ENCODE measurements at places on chromosomes 5 and 9.

DNA sequence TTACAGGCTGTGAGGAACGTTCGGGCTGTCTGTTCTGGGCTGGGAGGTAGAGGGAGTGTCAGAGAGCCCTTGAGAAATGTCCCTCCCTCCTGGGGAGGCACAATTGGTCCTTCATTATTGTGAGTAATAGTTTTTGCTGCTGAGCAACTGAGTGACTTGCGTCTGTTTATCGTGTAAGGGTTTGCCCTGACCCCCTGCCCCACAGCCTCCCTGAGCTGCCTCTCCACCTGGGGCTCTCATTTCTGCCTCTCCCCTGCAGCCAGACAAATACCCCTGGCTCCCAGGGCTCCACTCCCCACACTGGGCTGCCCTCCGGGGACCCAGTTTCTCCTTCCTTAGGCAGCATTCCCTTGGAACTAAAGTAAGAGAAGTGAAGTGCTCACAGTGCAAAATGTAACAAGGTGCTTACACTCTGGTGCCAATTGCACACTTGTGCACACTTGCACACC lies 174.9 kb upstream of the MVB12B start:
- DNase-seq: no peak

DNA sequence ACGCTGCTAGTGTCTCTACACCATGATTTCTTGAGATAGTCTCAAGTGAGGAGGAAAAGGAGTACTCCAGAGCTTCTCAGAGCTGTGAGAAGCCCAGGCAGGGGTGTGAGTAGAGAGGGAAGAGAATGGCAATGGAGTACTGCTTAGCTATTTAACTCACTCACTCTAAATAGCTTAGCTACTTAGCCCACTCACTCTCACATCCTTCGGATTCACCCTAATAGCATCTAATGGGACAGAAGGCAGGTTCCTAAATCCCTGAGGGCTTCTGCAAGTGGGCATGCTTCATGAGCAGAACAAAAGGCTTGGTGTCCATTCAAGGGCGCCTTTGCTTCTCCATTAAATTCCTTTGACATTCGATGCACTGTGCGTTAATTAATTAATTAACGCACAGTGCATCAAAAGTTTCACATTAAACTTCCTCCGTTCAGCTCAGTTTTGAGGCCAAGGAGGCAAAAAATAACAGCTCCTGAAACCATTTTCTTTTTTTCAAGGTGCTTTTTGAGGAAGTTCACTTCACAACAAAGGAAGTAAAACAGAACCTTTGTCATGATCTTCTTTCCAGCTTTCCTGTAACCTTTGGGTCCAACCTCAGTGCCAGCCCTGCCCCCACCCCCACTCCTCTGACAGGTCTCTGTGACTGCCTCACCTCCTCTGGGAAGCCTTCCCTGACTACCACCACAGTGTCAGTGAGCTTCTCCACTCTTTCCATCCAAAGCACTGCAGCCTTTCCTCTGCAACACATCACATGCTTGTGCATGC lies 294.0 kb downstream of the SEC61B start:
- no peak for DNase-seq

DNA sequence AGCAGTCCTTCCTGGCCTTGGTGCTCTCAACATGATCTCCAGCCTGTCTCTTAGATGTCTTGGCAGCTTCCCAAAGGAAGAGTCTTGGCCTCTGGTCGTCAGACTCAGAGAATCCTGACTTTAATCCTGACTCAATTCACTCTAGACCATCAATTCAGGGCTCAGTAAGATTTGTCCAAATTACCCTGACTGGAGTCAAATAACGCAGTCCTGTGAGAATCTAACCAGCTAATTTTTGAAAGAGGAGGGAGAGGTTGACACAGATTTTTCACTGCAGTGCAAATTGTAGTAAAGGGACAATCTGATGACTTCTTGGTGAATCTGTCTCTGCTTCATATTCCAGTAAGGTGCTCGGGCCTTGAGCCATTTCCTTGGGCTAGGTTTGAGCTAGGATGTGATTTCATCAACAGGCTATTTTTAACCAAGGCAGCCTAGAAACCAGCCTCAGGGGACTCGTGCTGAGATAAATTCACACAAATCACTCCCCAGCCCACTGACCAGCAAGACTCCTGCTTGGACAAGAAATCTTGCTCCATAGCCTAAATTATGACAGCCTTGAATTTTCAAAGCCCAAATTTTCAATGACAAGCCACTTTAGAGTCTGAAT lies 257.4 kb downstream of the ENC1 start:
- DNase-seq: peak; percentile 82

- DNase-seq: peak; percentile 92
Measured at GRCh38 chr5:35857606-35858205, 1.0 kb downstream of the IL7R start.

DNA sequence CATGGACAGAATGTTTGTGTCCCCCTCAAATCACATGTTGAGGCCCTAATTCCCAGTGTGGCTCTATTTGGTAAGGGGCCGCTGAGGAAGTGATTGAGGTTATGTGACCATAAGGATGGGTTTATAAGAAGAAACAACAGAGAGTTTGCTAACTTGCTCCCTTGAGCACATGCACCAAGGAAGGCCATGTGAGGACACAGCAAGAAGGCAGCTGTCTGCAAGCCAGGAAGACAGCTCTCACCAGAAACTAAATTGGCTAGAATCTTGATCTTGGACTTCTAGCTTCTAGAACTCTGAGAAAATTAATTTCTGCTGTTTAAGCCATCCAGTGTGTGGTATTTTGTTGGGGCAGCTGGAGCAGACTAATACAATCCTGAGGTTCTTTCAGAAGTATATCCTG lies 35.2 kb upstream of the CDC42SE2 start:
- DNase-seq: no peak

- DNase-seq: no peak
Measured at GRCh38 chr5:166340039-166340438, 1951.4 kb upstream of the WWC1 start.

DNA sequence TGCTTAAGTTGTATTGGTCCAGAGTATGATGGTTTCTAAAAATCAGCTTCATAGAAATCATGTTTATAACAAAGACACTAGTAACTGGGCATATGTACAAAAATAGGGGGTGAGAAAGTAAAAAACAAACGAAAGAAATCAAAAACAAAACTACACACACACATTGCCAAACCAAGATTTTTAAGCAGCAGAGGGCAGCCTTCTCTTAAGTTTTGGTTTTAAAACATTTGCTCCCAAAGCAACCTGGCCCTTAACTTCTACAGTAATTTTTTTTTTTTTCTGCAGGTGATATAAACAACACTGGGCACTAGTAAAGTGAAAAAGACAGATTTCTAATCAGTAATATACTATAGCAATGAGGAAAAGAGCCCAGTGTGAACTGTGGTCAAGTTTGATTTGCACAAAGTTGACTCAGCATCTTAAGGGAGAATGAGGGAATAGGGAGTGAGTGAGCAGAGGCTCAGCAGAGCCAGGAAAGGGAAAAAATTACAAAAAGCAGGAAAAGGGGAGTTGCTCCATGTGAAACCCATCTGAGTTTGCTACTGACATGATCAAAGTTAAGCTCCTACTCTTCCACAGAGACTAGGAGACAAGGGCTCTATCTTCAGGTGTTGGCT lies 13.4 kb upstream of the GAPT start:
- no peak for DNase-seq

GRCh38 chr9:124215368-124215910 lies 42.3 kb upstream of the NEK6 start:
- no peak for DNase-seq

DNA sequence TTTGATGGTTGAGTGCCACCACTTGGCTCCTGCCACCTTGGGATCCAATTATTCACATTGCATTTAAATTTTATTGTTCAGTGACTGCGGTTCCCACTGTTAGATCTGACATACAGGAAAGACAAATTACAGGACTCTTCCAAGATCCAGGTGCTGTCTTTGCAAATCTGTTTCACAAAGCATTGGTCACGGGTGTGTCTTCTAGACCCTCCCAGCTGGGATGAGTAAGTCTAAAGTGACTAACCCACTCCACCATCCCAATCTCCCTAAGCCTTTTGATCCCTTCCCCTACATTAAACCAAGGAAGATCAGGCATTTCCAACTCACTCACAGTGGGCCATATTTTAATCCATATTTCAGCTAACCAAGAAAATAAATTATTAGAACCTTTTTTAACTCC lies 1016.3 kb upstream of the CTNND2 start:
- no peak for DNase-seq

- DNase-seq: no peak
Measured at GRCh38 chr9:108904161-108904560, 29.8 kb downstream of the ELP1 start.

GRCh38 chr9:86405926-86406325 lies 51.7 kb upstream of the TUT7 start:
- DNase-seq: peak; percentile 98

DNA sequence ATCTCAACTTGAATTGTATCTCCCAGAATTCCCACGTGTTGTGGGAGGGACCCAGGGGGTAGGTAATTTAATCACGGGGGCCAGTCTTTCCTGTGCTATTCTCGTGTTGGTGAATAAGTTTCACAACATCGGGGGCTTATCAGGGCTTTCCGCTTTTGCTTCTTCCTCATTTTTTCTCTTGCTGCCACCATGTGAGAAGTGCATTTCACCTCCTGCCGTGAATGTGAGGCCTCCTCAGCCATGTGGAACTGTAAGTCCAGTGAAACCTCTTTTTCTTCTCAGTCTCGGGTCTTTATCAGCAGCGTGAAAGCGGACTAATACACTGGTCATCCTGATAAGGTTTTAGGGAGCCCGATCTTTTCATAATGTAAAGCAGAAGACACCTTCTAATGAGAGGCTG lies 687.0 kb upstream of the FTMT start:
- no peak for DNase-seq

DNA sequence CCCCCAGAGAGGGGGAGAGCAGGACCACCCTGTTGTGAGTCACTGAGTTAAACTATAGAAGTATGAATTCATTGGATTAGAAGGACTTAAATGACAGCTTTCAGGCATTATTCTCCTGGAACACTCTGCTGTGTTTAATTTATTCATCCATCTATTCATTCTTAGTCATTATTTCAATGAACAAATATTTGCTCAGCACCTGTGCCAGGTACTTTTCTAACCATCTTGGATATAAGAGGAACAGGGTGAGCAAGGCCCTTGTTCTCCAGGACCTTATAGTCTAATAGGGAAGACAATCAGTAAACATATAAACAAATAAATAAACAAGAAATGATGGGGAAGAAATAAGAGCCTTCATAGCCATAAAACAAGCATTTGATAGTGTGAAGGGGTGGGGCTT lies 483.9 kb upstream of the BRINP1 start:
- no peak for DNase-seq

- DNase-seq: no peak
Measured at GRCh38 chr5:150638053-150638444, 2.4 kb upstream of the SYNPO start.

DNA sequence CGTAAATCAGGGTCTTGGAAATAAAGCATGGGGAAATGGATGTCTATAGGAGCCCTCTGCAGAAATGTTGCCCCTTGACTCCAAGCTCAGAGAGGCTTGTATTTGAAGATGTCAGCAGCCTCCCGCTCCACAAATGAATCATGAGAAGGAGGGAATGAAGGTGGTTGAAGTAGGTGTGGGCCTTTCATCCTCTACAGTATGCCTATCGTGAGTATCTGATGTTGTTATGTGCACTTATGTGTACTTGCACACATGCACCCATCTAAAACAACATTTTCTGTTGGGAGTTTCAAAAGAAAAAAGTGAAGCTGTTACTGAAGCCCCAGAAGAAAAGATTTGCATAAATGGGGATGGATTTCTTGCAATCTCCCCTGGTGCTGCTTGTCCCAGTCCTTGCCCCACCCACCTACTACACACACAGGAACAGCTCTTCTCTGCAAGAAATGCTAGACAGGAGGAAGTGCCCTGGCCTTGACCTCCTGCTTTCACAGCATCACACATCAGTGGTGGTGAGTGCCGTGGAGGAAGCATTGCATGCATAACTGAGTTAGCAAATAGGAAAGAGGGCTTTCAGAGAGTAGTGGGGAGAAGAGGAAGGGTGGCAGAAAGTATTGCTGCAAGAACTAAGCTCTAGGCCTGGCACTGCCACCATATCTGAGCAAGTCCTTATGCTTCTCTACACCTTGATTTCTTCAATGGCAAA lies 156.1 kb downstream of the SNX18 start:
- DNase-seq: no peak

- no peak for DNase-seq
Measured at GRCh38 chr5:143749581-143750205, 62.3 kb upstream of the HMHB1 start.

- DNase-seq: no peak
Measured at GRCh38 chr9:95108777-95109176, 208.7 kb downstream of the FANCC start.

All from fibroblast of mammary gland (primary cell).